Hepatocyte (in vitro differentiated cells): ENCODE measurements at places on chromosomes 3 and 15.
A peak's percentile ranks its signal among the peaks of the same experiment; 100 is the strongest.

DNA sequence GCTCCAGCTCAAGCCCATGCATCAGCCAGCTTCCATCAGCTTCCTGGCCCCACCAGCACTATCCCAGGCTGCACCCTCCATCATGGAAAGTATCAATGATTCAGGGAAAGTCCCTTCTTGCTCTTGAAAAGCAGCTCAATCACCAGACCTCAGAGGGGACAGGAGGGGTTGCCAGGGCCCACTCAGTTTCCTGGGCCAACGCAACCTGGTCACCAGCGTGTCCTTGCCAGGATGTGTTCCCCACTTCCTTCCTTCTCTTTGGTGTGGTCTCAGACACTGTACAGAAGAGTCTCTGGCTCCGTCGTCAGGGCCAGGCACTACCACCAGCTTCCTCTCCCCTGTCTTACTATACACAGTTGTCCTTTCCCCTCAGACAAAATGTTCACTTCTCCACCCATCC, 3.0 kb downstream of the HDC start:
- DNase-seq: no peak

DNA sequence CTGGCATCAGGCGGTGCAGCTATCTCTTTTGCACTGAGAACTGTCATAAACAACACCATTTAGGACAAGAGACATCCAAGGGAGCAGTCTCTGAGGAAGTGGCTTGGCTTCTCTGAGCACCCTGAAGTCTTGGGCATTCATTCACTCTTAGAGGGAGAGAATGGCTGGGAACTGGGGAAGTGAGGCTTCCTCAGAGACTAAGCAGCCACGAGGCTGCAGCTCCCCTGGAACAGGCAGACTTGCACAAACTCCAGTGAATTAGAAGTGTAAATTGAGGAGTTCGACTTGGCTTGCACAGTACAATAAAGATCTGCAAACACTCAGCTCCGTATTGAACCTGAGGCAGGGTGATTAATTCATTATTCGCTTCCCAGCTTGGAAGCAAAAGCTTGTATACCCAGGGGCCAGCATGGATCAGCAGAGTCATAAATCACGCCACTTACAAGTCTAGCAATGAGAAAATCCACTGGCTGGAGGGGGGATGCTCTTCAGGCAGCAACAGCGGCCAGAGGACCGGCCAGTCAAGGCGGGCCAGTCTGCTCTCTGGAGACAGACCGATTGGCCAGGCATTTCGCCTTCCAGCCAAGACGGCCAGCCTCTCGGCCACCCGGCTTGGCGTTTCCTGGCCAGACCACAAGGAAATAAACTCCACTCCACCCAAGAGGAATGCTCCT, 118.8 kb upstream of the ADPGK start:
- peak; percentile 33 for DNase-seq

- DNase-seq: peak; percentile 65
Observed at GRCh38 chr15:26260517-26261133, 397.5 kb upstream of the ATP10A start.

DNA sequence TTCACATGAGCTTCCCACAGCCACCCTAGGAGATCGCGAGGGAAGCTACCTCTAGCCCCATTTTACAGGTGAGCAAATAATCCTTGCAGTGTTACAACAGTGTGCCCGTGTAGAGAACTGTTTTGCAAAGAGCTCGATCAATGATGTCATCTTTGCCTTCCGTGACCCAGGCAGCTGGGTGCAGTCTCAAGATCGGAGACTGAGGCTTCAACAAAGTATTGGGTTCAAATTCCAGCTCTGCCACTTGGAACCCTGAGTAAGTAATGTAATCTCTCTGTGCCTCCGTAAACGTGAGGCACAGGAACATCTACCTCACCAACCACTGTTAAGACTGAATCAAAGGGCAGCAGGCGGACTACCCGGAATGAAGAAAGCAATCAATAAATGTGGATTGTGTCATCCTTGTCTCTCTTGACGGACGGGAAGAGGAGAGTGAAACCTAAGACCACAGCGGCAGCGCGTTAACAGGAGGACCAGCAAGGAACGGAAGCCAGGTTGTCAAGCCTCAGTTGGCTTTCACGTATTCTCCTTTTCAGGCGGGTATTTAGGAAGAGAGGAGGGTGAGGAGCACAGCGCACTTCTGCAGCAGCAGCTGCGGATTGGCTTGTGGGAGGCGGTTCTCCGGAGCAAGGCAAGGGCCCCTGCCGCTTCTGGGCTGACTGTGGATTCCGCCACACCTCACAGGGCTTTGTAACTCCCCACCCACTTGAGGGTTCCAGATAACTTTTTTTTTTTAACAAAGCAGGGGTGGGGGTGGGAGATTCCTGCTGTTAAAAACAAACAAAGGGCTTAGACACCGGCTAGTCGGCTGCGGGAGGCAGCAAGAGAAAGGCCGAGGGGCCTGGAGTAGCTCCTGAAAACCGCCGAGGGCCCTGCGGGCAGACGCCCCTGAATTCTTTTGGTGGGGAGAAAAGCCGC, 1.5 kb upstream of the SMAD3 start:
- DNase-seq: peak; percentile 81

GRCh38 chr3:136992115-136992514, 34.3 kb downstream of the IL20RB start:
- DNase-seq: no peak

- DNase-seq: no peak
Observed at GRCh38 chr3:18258492-18258891, 166.6 kb downstream of the SATB1 start.

DNA sequence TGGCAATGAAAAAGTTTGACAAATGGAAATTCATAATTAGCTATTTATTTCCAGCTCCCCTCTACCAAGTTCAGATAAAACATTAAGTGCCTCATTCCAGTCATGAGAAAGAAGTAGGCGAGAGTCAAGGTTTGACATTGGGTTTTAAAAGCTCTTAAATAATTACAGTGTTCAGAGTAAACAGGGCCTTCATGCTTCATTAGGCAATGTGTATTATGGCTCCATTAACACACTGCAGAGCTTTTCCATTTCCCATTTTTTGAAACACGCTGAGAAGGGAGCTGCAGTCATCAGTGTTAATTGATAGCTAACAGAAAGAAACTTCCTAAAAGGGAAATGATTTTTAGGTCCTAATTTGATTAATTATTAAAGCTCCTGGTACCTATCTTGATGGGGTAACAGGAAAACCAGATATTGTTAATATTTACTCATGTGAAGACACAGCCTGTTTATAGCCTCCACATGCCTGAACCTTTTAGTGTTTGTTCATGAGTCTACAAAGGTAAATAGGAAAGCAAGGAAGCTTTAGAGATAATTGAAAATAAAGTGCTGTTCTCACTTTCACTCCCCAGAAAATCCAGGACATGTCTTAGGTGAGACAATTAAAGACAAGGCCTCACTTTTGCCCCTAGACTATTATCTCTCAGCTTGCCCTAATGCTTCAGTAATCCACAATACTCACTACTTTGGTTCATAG, 28.7 kb downstream of the SST start:
- DNase-seq: no peak

- no peak for DNase-seq
Observed at GRCh38 chr15:70439304-70439877, 324.0 kb downstream of the UACA start.

GRCh38 chr15:69570454-69570853, 117.8 kb downstream of the RPLP1 start:
- no peak for DNase-seq

GRCh38 chr15:85839643-85840042, 44.9 kb upstream of the KLHL25 start:
- no peak for DNase-seq

DNA sequence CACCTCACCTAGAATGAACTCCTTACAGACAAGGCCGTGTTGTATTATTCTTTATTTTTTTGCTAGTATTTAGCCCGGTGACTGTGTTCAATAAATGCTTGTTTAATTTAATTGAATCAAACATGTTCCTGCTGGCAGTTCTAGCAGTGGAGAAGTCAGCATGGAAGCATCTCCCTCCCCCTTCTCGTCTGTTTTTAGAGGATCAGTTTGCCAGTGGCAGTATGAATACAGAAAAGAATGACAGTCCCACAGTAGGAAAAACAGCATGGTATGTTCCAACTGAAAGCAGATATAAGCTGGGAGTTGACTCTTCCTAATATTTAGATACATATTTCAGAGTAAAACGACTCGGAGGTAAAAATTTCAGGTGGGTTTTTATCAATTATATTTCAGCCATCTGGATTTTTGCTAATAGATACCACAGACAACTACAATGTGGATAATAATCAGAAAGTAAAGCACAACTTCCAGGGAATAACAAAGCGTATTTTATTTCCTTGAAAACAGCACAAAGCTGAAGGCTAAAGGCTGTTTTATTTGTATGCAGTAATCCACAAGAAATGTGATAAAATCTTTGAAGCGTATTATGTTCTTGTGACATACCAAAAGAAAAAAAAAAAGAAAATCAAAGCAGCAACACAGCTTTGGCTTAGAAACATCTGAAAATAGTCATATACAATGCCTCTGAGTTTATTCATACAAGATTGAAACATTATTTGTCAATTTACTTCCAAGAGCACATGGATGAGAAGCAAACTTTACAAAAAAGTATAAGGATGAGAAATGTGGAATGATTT, 244.5 kb upstream of the KCNMB2 start:
- no peak for DNase-seq

DNA sequence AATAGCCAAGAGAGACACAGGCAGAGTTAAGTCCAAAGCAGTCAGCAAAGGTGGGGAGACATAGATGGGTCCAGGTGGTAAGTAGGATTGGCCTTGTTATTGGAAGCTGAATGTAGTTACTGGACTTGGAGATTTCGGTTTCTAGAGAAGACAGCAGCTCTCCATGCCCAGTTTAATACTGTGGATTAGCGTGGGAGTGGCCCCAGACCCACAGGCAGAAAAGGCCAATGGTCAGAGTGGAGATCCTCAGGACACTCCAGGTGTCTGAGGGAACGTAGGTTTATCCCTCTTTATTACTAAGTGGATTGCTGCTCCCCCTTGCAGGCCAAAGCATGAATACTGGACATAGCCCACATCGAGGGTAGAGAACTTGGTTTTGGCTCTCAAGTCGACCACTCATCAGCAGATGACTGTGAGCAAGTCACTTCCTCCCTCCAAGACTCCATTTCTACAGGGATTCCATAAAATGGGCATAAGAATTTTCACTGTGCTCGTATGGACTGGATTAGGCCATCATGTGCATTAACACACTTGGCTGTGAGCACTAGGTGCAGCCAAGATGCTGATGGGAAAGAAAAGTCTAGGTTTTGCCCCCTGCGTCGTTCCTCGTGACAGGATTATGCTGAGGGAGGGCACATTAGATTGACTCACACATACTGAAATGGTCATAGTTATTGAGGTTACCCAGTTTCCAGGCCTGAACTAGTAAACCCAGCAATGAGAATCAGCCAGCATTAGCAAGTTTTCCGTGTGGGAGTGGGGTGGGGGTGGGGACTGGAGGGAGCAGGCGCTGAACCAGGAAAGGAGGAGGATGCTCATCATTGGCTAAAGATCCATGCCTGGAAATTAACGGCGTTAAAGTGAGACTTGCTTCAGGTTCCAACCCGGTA, 225.2 kb upstream of the TPRG1 start:
- peak; percentile 13 for DNase-seq

- DNase-seq: no peak
Observed at GRCh38 chr15:62453375-62453774, 288.3 kb upstream of the C2CD4B start.

GRCh38 chr3:159928666-159929065, 60.0 kb upstream of the IL12A start:
- no peak for DNase-seq

DNA sequence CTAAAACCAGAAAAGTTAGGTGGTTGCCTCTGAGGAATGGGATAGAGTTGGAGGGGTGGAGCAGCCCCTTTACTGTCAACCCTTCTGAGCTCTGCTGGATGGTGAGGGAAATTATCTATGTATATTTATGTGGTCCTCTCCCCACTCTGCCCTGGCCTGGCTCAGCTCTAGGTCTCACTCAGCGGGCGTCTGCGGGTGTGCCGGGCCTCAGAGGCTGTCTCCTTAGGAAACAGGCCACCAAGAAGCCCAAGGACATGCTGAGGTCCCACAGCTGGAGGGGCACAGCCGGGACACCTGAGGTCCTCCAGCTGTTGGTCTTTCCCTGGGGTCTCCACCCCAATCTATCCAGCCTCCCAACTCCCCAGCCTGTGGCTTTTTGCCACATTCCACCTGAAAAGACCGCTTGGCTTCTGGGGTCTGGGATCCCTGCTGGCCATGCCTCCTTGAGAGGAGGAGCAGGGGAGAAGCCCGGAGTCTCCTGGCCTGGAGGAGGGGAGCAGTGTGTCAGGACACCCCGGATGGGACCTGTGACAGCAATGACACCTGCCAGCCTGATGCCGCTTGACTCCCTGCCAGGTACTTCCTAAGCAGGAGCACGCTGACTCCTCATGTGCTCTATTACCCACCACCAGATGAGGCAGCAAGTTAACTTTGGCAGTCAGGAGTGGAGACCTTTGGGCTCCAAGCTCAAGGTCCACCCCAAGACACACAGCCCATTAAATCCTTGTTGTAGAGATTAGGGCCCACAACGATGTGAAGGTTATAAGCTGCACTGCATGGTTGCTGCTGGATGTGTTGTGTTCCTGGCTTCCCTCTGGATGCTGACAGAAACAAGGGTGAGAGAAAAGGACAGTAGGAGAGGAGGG, at the start of gene SLC28A1:
SLC28A1 (plus strand) TSS at position 747 of the 866 bp plus-strand sequence. CDS start 3,099 bp downstream, outside the sequence.
- DNase-seq: peak; percentile 71

- DNase-seq: no peak
Observed at GRCh38 chr3:143793971-143794370, 54.3 kb downstream of the SLC9A9 start.

DNA sequence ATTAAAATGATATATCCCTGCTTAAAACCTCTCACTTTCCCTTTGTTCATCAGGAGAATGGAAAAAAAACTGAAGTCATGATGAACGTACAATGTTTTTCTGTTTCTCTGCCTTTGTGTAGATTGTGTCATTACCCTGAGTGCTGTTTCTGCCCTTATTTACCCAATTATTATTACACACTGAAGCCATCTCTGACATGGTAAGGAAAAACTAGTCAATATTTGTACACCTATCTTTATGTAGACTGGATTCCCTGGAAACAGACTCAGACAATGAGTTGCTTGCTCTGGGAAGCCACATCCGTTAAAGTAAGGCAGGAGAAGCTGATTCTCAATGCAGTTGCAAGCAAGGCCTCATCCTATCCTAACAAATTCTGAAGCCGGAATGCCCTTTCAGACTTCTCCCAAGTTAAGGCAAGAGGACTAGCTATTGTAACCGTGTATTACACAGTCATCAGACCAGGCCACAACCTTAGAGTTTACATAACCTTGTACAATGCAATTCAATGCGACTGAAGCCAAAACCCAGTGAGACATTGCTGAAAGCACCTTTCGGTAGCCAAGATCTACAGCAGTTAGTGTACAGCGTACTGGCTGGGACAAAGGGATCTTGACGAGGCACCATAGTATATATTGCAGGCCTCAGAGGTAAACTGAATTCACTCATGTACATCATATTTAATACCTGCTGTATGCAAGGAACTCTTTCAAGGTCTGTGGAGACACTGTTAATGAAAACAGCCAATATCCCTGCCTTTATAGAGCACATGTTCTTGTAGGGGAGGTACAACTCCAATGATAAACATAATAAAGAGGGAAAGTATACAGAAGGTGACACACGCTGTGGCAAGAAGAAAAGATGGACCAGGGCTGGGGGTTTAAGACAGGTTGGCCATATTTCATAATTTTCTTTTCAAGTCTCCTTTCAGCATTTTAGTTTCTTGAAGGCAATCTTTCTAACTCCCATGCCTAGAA, 1040.8 kb upstream of the SEMA6D start:
- DNase-seq: no peak
